ENCODE measurements at places on chromosomes 3 and 15.

GRCh38 chr15:51759557-51760070 lies 8.2 kb downstream of the TMOD2 start:
- peak; percentile 96 for DNase-seq

- DNase-seq, result peak; percentile 83
Measured at GRCh38 chr3:155217591-155217990, 75.9 kb downstream of the STRIT1 start.

DNA sequence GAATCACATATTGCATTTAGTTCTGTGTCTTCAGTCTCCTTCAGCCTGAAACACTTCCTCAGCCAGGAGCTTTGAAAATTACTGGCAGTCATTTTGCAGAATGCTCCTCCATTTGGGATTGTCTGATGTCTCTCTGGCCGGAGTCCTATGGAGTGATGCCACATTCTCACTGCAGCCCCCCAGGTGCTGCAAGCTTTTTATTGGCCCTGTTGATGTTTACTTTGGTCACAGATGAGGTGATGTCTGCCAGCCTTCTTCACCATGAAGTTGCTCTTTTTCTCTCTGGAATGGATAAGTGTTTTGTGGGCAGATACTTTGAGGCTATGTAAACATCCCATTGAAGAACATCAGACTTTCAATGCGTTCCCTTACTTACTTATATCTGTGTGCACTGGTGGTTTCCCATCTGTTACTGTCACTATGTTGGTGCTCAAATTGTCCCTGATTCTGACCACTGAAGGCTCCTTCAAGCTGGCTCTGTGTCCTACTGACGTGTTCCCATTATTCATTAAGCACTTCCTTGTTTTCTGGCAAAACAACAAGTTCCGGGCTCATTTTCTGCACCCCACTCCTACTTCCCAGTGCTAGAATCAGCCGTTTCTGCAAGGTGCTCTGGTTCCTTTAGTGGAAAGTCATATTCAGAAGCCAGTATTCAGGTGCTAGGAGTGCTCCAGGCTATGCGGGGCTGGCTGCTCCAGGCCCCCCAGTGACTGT lies 1.4 kb upstream of the CLEC3B start:
- DNase-seq, result no peak

DNA sequence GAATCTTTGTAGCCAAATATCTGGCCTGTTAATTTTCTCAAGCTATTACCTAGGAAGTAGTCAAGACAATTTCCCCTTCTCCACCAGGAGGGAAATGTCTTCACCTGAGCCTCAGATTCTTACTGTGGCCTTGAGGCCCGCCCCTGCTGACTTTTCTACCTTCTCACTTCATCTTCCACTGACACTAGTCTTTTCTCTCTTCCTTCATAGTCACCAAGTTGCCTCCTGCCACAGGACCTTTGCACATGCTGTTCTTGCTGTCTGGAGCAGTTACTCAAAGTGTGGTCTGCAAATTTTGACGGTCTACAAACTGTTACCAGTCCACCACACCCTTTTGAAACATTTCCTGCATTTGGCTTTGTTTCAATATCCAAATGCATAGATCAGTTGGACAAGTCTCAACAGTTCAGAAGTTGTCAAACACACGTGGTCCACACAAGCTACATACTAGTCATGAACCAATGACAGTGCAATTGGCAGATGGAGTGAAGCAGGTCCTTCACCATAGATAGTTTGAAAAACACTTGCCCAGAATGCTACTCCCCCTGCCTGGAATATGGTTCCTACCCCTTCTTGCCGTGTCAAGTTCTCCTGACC lies 100.5 kb downstream of the OSBPL10 start:
- no peak for DNase-seq

DNA sequence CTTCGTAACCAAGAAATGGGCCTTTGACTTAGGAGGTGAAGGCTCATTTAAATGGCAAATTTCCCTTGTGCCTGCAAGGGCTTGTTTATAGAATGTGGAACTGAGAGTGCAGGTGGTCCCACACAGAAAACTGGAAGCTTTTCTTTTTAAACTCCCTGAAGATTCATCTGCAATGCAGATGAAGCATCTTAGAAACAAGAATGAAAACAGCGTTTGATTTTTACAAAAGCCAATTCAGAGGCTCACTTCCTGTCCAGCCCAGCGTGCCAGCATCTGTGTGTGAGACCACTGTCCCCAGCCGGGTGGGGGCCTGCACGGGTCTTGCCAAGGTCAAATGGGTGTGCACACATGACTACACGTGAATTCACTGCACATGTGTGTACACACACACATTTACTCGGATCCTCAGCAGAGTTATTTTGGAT lies 94.7 kb downstream of the LINGO1 start:
- no peak for DNase-seq

- no peak for DNase-seq
Measured at GRCh38 chr3:111781561-111782446, 77.3 kb upstream of the PHLDB2 start.

DNA sequence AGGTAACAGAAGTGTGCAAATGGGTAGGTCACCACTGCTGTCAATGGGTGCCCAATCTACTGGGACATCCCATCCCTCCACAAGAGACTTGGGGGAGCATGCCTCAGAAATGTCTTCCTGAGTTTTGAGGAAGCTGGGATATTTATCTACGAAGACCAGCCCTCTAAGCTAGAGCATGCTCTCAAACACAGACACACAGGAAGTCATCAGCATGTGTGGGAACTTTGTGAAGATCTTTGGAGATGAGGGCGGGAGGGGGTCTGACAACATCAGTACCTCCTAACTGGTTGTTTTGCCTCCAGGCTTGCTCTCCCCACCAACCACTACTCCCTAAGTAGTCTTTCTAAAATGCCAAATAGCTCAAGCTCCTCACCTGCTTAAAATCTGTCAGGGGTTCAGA lies 3.5 kb upstream of the MEF2A start:
- no peak for DNase-seq

- no peak for DNase-seq
Measured at GRCh38 chr15:42915654-42916315, 4.8 kb downstream of the TTBK2 start.

GRCh38 chr15:99014803-99015697 lies 7.5 kb upstream of the PGPEP1L start:
- peak; percentile 18 for DNase-seq

DNA sequence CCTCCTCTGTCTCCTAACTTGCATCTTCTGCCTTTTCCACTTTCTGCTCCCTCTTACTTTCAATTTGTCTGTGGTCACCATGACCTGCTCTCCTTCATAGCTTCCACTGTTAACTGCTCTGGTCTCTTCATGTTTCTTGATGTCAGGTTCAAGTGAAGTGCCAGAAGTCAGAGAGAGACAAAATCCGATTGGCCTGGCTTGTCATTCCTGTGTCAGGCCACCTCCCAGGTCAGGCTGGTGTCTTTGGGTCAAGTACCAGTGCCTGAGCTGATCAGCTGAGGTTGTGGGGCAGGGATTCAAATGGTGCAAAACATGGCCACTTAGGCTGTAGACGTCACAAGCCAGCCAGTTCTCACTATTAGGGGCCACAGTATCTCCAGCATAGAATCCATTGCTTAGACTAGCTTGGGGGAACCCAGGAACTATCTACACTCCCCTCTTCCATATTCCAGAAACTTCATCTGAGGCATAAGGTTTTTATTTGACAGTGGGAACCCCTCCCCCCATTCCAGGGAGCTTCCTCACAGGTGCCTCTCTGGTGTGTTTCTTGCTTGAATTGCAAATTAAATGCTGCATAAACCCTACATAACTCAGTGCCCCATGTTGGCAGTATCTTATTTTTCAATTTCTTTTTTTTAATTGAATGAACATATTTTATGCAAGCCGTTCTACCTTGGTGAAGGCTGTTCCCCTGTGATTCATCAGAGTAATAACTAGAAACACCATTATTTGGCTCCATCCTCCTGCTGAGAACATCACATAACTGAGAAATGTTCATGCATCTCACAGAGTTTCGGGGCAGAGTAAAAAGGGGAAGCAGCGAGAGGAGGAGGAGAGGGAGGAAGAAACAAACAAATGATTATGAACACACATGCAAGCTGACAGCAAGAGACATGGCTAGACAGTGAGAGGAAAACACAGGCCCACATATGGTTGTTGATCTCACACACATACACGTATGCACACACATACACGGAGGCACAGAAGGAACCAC lies 175.8 kb downstream of the TLE3 start:
- DNase-seq, result no peak

DNA sequence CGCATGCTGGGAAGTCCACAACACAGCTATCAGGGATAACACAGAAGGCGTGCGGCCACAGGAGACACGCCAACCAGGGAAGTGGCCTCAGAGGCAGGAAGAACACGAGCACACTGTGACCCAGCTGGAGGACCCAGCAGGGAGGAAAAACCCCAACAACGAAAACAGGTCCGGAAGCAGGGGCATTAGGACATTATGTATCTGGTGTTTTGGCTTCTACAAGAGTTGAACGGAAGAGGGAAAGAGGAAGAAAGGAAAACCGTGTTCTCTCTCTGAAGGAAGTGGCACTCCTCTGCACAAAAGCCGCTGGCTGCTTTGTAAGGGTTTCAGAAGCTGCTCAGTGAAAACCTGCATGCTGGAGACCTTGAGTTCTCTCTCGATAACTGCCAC lies 61.8 kb downstream of the HACD2 start:
- no peak for DNase-seq

DNA sequence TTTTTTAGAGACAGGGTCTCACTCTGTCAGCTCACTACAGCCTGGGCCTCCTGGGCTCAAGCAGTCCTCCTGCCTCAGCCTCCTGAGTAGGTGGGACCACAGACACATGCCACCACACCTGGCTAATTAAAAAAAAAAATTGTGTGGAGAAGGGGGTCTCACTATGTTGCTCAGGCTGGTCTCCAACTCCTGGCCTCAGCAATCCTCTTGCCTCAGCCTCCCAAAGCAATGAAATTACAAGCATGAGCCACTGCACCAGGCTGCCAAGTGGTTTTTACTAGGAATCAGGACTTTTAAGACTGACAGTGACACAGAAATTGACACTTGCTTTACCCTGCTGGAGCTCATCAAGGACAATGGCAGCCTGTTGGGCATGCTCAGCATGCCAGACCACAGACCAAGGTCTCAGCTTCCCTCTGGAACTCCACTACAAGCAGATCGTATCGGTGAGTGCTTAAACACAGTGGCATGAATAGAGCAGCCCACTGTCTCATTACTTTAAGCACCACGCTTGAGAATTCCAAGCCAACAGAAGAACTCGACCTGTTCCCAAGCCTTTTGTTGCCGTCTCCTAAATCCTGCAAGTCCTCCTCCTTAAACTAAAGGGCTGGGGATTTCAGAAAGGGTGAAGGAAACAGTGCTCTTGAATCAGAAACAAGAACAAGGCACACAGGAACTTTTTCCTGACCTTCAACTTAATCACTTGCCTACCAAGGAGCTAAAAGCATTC lies 41.4 kb downstream of the EOMES start:
- no peak for DNase-seq

DNA sequence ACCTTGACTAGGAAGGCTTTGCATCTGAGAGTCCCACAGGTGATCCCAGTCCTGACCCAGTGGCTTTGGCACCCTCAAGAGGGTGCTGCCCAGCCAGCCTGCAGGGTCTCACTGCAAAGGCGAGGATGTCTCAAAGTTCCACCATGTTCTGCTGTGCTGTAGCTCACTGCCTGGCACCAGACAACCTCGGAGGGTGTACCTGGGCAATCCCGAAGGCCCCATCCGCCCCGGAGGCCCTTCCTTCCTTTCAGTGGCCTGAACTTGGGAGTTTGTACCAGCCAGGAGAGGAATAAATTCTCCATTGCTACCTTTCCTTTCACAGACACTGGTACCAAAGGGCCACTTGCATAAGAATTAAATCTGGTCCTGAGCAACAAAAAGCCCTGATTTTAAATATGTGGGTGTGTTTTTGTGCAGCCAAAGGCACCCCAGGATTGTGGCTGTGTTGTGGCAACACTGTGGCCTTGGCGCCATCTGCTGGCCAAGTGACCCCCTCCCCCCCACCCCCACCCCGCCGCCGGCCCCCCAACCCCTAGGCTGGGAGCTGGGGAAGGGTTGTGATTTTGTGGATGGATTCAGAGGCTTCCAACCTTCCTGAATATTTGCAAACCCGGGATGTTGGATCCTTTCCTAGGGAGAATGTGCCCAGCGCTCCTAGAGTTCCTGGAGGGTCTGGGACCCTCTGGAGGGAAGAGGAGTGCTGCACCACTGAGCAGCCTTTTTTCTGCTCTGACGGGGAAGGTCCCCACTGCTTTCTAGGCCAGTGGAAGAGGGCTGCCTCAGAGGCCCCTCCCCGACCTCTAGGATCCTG lies 9.7 kb upstream of the PTPN23 start:
- no peak for DNase-seq

GRCh38 chr3:23923786-23924185 lies 6.9 kb downstream of the RPL15 start:
- DNase-seq, result peak; percentile 57

DNA sequence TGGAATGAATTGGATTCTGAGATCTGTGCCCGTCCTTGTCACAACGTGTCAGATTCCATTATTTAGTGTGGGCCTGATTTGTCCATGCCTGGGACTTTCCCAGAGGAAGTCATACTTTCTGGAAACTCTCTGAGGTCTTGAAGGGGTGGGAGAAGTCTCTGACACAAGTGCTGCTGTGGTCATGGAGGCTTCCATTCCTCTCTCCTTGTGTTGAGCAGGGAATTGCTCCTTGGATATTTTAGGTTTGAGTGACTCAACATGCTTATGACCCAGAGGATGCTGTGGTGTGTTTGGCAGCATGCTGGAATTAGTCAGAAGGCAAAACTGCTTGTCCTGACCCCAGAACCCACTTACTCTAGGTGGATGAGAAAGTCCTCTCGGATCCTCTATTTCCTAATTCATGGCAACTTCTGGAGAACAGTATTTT lies 132.1 kb downstream of the LPP start:
- peak; percentile 96 for DNase-seq

- DNase-seq, result no peak
Measured at GRCh38 chr3:179182902-179183301, 34.7 kb downstream of the PIK3CA start.

- no peak for DNase-seq
Measured at GRCh38 chr3:138593488-138594149, 441 bp downstream of the CEP70 start.

DNA sequence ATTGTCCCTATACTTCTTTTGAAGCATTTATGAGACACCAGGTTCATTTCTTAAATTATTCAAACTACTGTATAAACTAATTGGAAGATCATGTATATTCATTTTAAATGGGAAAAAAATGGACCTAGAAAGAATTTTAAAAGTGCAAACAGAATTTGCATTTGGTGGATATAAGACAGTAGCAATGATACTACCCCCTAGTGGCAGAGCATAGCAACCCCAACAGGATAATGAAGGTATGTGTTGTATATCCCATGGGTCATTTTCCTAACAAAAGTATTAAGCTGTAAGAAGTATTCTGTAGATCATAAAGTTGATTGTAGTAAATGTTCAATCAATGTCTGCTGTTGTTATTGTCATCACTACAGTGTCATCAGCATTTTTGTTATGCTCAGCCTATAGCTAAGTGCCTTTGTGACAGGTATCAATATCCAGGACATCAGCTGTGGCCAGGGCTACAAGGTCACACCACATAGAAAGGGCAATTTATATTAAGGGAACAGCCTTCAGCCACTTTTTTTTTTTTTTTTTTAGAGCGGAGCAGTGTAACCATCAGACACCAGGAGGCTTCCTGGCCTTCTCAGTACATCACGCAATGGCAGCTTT lies 175.8 kb downstream of the FOXB1 start:
- DNase-seq, result peak; percentile 27

GRCh38 chr15:86591994-86592735 lies 512.5 kb downstream of the AGBL1 start:
- DNase-seq, result no peak

Measured in fibroblast of skin of left quadriceps (primary cell).